HuH-7 (cell line): ENCODE measurements at places on chromosomes 16 and 17.

DNA sequence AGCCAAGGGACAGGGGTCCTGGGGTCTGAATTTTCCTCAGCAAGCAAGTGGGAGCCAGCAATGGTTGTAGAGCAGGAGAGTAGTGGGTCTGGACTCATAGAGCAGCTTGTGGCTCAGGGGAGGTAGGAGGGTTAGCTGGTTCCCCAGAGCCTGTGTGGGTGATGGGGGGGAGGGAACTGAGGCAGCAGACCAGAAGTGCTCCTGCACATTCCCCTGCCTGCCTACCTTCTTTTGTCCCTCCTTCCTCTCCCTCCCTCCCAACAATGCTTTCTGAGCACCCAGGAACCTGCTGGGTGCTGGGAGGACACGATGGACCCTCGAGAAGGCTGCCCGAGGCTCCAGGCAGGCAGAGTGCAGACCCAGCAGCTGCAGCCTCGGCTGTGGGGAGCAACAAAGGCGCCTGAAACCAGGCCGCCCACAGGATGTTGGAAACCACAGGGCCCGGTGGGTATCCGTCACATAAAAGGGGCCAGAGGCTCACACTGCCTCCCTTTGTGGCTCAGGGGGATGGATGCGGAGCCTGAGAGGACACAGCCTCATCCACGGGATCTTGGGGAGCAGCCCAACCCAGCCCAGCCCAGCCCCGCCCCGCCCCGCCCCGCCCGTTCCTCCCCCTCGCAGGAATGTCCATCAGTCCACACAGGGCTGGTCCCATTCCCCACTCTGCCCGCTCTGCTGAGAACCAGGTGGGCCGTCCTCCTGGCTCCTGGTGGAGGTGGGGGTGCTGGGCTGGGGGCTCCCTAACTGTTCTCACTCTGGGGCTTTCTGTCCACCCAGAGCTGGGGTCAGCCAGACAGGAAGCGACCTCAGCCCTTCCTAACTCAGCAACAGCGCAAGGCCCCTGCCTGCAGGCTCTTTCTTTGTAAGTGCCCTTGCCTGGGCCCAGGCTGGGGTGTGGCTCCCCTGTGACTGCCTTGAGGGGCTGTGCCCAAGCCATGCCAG lies 1.7 kb upstream of the NLRC3 start:
- no peak for DNase-seq

- DNase-seq: no peak
Measured at GRCh38 chr17:6428207-6428965, 6.5 kb downstream of the AIPL1 start.

GRCh38 chr16:46886764-46887523 lies 2.8 kb downstream of the GPT2 start:
- DNase-seq: no peak

- no peak for DNase-seq
Measured at GRCh38 chr17:2137342-2138098, 82.6 kb downstream of the HIC1 start.

DNA sequence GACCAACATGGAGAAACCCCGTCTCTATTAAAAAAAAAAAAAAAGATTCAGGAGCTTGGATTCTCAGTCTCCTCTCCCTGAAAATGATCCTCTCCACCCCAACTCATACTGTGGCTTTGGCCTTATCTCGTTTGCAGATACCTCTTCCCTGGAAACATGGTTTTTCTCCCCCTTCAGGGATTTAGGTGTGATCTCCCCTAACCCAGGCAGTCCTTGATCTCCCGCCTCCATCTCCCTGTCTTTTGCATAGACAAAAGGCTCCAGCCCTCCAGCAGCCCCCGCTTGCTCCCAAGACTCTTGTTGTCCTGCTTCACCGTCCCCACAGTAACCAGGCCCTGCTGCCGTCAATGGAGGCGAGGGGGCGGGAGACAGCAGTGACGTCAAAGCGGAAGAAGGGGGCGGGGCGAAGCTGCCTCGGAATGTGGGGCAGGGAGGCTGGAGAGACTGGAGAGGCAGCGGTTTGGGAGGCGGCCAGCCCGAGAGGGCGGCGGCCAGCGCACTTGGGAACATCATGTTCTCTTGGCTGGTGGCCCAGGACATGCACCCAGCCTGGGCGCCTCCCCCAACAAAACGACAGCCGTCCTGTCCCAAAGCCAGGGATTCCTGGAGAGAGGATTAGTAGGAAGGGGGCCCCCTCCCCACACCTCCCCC lies 1.9 kb upstream of the PER1 start:
- peak; percentile 61 for DNase-seq

- no peak for DNase-seq
Measured at GRCh38 chr16:68062910-68063393, 22.2 kb upstream of the NFATC3 start.

- peak; percentile 71 for DNase-seq
Measured at GRCh38 chr16:84754353-84754856, 54.6 kb downstream of the USP10 start.

- DNase-seq: no peak
Measured at GRCh38 chr17:20059728-20060188, 50.6 kb downstream of the SPECC1 start.
